ENCODE measurements at places on chromosomes 12 and 14.

GRCh38 chr12:90512518-90512917, 442.5 kb downstream of the CCER1 start:
- no peak for DNase-seq

- DNase-seq = peak; percentile 32
These were observed 636.4 kb downstream of the SLC6A15 start for GRCh38 chr12:84276215-84276614.

- DNase-seq = peak; percentile 35
These were observed 17.9 kb upstream of the FAM234B start for GRCh38 chr12:13026286-13026685.

GRCh38 chr12:90712671-90713070, 242.3 kb downstream of the CCER1 start:
- no peak for DNase-seq

GRCh38 chr12:3523728-3524127, 32.7 kb downstream of the PRMT8 start:
- no peak for DNase-seq

GRCh38 chr14:90517076-90517841, 120.4 kb downstream of the CALM1 start:
- no peak for DNase-seq

DNA sequence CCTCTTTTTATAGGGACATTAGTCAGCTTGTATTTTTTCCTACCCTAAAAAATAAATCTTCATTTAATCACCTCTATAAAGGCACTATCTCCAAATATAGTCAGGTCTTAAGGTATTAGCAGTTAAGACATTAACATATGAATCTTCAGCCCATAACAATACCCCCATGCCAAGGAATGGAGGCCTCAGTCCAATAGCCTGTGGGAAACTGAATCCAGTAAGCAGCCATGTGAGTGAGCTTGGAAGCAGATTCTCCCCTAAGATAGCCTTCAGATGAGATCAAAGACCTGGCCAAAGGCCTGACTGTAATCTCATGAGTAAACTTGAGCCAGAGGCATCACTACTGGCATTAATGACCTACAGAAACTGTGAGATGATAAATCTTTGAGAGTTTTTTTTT, 232.1 kb upstream of the SYT10 start:
- DNase-seq = no peak

DNA sequence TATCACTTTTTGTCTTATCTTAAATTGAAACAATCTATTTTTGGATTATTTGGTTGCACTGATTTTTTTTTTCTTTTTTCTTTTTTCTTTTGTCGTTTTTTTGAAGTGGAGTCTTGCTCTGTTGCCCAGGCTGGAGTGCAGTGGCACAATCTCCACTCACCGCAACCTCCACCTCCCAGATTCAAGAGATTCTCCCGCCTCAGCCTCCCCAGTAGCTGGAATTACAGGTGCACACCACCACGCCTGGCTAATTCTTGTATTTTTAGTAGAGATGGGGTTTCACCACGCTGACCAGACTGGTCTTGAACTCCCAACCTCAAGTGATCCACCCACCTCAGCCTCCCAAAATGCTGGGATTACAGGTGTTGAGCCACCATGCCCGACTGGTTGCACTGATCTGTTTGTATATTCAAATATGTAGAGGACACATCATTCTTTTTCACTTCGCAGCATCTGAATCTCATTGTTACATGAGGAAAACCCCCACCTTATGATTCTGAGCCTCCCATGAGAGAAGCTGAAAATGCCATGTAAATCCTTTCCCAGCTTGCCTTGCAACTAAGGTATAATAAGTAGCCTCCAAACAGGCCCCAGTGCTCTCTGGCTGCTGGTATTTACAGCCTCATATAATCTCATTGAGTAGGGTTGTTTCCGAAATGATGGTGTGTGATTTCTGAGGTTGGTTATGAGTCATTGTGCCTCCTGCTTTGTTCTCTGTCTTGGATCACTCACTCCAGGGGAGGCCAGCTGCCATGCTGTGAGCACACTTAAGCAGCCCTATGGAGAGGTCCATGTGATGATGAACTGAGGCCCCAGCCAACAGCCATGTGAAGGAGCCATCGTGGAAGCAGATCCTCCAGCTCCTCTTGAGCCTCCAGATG, 5.2 kb upstream of the HSP90B1 start:
- DNase-seq = no peak

DNA sequence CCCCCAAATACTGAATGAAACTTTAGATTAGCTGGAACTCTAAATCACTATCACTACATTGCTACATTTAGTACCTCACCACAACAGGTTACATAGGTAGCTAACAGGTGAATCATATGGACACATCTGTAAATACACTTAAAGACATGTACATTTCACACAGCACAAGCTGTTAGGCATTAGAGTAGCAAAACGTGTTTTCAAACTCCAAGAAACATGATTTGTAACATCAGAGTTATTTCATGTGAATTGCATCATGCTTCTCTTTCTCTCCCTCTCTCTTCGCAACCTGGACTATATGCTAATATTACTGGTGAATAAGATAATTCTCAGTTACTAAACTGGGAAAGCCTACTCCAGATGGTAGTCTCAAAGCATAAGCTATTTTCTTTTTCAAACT, 4.3 kb downstream of the SEL1L start:
- no peak for DNase-seq

DNA sequence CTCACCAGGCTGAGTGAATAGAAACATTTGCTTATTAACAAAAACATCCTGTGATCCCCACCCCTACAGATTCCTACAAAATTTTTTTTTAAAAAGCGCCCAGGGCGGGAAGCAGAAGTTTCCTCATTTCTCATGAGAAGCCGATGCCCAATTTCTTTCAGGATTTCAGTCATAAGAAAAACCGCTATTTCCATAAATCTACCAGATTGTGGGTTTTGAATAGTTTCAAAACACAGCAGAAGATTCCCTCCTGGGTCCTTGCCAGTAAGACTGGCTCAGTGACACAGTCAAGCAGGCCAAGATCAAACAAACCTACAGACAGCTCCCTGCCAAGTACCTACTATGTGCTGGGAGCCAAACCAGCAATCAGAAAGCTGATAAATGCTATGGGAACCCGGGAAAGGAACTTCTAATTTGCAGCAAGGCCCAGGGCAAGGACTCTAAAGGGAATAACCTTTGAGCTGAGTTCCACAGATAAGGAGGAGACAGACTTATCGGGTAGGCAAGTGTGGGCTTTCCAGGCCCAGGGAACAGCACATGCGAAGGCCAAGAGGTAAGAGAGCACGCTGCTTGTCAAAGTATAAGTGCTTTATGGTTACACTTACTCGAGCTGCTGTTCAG, 68.7 kb downstream of the CCDC88C start:
- peak; percentile 42 for DNase-seq

GRCh38 chr12:10771132-10771733, 31.2 kb downstream of the TAS2R7 start:
- DNase-seq = no peak

Data from femur (tissue), 1 donor.